ENCODE measurements at places on chromosomes 3 and 15. TPM values are rescaled to one million over a fixed set of nuclear protein-coding genes. Genes with fewer than 3 reads are reported as not detected.

Gene ACKR4
- total RNA-seq = 1.4 TPM

Gene CPEB1
- 5.6 TPM for total RNA-seq

GRCh38 chr15:92425578-92426225, 32.0 kb downstream of the ST8SIA2 start:
- no peak for DNase-seq

DNA sequence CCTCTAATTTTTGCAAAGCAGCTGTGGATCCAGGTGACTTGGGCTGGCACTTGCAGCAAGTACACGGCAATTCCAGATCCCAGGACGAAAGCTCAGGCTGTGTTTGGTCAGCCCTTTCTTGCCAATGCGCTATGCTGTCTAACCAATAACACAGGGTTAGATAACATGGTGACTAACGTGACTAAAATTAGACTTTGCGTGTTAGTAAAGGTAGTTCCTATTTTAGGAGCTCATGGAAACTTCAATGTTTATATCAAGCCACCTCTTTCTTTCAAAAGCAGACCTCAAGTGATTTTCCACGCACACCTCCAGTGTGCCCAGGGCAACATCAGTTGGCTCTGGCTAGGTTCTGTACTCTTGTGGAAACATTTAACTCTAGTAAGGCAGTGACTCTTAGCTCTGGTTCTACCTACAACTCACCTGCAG, 32.5 kb downstream of the CDCP1 start:
- no peak for DNase-seq

DNA sequence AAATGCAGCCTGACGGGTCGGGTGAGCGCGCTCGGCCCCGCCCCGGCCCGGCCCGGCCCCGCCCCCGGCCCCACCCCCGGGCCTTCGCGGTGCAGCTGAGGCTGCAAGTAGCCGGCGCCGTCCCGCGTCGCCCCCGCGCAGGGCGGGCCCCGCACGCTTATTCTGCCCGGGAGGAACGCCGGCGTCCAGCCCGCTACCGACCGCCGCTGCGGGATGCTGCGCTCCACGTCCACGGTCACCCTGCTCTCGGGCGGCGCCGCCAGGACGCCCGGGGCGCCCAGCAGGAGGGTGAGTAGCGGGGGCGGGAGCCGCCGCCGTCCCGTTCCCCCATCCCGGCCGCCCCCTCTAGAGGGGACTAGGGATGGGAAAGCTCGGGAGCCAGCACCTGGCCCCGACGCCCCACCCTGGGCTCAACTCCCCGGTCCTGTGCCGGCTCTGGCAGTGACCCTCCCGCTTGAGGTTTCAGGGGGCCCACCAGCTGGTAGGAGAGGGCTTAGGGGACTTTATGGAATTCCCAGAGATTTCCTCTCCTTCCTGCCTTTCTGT, at the start of gene MYZAP:
MYZAP (plus strand) TSS at position 83 of the 546 bp plus-strand sequence; CDS start at position 214, 131 bp downstream.
- peak; percentile 82 for DNase-seq

Gene DOCK3
- total RNA-seq = 0.75 TPM

GRCh38 chr3:98874602-98875249, 26.8 kb downstream of the DCBLD2 start:
- DNase-seq = no peak

- DNase-seq = no peak
Measured at GRCh38 chr3:112471596-112472325, 27.5 kb downstream of the BTLA start.

DNA sequence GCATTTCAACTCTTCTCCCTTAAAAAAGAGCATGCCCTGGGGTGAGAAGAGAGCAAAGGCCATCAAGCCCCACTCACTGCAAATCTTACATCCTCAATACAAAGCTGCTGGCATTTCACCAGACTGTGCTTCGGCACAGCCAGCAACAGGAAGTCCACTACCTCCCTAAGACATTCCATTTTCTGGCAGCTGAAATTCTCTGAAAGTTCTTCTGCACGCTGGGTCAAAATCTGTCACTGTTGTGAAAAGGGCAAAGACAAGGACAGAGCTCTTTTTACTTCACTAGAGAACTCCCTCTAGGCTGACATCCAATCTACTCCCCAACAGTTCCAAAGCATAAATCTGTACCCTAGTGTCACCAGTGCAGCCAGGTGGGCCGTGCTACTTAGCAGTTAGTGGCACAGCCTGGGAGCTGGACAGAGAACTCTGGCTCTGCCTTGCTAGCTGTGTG, 6.3 kb downstream of the MTMR10 start:
- peak; percentile 29 for DNase-seq

Gene LRRC49
- 5.2 TPM for total RNA-seq

- DNase-seq = no peak
Measured at GRCh38 chr15:37008205-37008604, 92.1 kb downstream of the MEIS2 start.

Gene SUMF1
- 65.8 TPM for total RNA-seq

Gene SAMD7
- total RNA-seq = not detected

GRCh38 chr15:64349375-64349774, 6.6 kb downstream of the CSNK1G1 start:
- no peak for DNase-seq

GRCh38 chr3:119973018-119973646, 121.1 kb downstream of the GSK3B start:
- DNase-seq = no peak

- no peak for DNase-seq
Measured at GRCh38 chr3:52036222-52036694, 20.1 kb downstream of the DUSP7 start.

- DNase-seq = no peak
Measured at GRCh38 chr3:189748046-189748445, 116.9 kb downstream of the TP63 start.

- peak; percentile 4 for DNase-seq
Measured at GRCh38 chr15:70246623-70247220, 149.0 kb upstream of the TLE3 start.

All from transverse colon (tissue), 4 donors.